ENCODE measurements at places on chromosomes 5 and 9.

DNA sequence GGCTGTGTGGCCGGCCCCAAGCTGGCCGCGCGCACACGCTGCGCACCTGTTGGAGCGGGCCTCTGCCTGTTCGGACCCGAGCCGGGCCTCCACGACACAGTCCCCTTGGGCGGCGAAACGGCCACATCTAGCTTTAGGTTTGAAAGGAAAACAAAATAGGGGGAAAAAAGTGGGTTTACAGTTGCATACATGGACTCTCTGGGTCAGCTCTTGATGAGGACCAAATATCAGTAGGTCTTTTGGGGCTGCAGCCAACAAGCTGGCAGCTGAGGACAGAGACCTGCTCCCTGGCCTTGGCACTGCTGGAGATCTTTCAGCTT is 20.7 kb downstream of the IGIP start:
- DNase-seq: no peak

DNA sequence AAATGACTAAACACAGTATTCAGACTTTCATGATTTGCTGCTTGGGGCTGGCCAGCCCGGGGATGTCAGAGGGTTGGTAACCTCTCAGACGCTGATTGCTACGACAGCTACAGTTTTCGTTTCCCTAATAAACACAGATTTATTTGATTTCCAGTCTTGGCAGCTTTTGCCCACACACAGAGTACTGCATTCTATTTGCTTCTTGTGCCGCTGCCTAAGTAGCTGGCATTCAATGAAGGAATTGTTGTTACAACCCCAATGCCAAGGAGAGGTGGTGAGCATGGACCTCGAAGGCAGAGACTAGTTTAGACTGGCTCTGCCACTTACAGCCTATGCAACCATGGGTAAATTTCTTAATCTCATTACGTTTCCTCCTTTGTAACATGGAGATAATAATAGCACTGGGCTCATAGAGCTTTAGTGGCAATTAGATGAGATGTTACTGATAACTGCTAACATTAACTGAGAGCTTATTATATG is 247.1 kb upstream of the PANK3 start:
- no peak for DNase-seq

GRCh38 chr5:68272289-68272688 is 56.7 kb downstream of the PIK3R1 start:
- DNase-seq: no peak

- DNase-seq: peak; percentile 82
These were observed 32.1 kb upstream of the SLC6A3 start for GRCh38 chr5:1477341-1477740.

GRCh38 chr5:111135946-111136345 is 43.8 kb downstream of the WDR36 start:
- DNase-seq: no peak

- no peak for DNase-seq
These were observed 23.8 kb upstream of the SPTAN1 start for GRCh38 chr9:128528445-128529160.

- no peak for DNase-seq
These were observed 336.5 kb upstream of the SEMA6A start for GRCh38 chr5:116911074-116911473.

GRCh38 chr9:86997156-86997555 is 49.9 kb upstream of the GAS1 start:
- DNase-seq: no peak

DNA sequence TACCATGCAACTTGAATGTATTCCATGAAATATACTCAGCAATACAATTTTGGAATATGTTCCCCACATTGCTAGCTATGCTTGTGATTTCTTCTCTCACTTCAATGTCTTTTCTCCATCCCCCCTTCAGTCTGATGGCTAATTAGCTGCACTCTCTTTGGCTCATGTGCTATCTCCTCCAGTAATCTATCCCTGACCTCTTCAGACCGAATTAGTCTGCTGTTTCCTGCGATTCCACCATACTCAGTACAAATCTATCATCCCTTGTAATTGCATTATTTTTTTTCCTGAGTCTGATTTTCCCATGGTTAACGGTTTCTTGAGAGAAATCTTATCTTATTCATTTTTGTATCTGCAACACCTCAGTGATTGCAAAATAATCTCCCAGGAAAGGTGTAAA is 360.7 kb upstream of the CDH10 start:
- no peak for DNase-seq

- DNase-seq: no peak
These were observed 30.3 kb upstream of the PUM3 start for GRCh38 chr9:2874001-2874750.

DNA sequence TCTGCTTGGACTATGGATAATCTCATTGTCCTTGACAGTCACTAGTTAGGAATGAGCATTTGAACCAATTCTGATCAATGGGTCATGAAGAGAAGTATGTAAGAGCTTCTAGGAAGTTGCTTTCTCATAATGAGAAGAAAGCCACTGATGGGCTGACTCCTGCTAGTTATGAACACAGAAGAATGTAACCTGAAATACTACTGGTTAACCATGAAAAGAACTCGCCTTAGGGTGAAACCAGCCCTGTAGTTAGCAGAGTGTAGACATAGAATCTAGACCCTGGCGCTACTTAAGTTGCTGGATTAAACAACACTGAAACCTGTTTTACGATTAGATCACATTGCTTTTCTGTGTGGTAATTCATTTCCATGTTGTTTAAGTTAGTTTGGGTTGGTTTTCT is 26.6 kb downstream of the SLF1 start:
- no peak for DNase-seq

DNA sequence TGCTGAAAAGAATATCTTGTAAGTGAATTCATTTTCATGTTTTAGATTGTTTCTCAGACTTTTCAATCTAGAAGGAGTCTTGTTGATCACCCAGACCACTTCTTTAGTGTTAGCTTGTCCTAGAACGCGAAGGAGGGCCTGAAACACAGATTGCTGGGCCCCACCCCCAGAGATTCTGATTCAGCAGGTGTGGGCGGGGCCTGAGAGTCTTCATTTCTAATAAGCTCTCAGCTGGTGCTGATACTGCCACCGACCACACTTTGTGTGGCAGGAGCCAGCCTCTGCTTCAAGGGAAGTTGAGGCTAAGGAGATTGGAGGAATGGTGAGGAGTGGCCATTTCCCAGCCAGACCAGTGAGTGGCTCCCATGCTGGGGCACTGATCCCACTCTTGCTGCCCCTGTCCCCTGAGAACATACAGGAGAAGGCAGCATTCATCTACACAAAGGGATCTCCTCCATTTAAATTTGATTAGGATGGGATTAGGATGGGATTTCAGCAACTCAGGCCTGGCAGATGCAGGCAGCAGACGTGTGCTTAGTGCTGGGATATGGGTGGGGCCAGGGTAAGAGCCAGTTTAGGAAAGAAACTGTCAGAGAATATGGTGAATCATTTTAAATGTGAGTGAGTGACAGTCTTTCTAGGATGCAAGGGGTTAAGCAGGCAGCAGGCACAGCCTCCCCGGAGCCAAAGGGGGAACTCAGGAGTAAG is 35.9 kb downstream of the ZNF618 start:
- no peak for DNase-seq

All from CD4-positive, alpha-beta T cell treated with Interleukin-1 beta for 1 hour (primary cell).